ENCODE measurements at places on chromosomes 1 and 21.
A peak's percentile ranks its signal among the peaks of the same experiment; 100 is the strongest.

DNA sequence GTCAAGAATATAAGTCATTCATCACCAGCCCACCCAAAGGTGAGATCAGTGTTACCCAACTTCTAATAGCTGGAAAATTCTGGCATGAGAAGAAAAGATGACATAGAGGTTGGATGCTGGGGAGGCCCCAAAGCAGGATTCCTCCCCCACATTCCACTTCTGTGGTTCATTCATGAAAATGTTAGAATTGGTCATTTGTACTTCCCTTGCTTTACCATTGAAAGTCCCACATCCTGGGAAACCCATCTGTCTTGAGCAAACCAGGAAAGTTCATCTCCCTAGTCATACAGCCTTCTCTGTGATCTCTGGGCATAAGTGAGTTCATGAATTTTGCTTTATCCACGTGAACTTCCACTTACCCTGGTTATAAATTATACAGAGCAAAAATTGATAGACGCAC is 66.8 kb downstream of the SERINC2 start:
- no peak for DNase-seq

- DNase-seq: no peak
Measured at GRCh38 chr1:24185076-24185475, 2.0 kb downstream of the IFNLR1 start.

GRCh38 chr1:210321552-210321951 is 7.2 kb upstream of the HHAT start:
- no peak for DNase-seq

- DNase-seq: no peak
Measured at GRCh38 chr1:248810000-248810726, 15.6 kb downstream of the SH3BP5L start.

GRCh38 chr1:159835862-159836525 is 9.3 kb downstream of the SLAMF8 start:
- no peak for DNase-seq

- no peak for DNase-seq
Measured at GRCh38 chr1:63665824-63666223, 72.6 kb downstream of the PGM1 start.

- DNase-seq: no peak
Measured at GRCh38 chr1:204201348-204202040, 5.2 kb upstream of the KISS1 start.

DNA sequence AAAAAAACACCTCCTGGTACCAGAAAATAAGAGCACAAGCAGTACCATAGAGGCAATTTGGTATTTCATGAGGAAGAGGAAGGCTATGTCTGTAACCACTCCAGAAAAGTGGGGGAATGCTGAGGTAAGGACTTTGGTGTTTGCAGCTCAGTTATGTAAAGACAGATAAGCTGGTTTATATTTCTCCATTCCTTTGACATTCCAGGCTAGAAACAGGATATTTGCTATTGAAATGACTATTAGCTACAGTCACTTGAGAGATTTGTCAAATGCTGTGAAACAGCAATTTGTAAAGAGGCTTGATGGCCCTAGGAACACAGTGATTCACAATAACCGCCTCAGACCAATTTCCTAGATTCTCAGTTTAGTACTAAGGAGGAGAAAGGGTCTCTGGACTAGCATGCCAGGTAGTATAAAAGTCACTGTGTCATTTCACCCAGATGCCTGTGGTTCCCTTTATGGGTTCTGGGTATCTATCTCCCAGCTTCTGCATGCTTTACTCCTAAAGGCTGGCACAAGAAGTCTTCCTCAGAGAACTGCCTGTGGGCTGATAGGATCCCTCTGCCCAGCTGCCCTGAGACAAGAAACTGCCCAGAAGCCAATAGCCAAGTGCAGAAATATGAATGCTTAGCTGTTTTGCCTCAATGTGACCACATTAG is 80.5 kb downstream of the VCAM1 start:
- DNase-seq: no peak

DNA sequence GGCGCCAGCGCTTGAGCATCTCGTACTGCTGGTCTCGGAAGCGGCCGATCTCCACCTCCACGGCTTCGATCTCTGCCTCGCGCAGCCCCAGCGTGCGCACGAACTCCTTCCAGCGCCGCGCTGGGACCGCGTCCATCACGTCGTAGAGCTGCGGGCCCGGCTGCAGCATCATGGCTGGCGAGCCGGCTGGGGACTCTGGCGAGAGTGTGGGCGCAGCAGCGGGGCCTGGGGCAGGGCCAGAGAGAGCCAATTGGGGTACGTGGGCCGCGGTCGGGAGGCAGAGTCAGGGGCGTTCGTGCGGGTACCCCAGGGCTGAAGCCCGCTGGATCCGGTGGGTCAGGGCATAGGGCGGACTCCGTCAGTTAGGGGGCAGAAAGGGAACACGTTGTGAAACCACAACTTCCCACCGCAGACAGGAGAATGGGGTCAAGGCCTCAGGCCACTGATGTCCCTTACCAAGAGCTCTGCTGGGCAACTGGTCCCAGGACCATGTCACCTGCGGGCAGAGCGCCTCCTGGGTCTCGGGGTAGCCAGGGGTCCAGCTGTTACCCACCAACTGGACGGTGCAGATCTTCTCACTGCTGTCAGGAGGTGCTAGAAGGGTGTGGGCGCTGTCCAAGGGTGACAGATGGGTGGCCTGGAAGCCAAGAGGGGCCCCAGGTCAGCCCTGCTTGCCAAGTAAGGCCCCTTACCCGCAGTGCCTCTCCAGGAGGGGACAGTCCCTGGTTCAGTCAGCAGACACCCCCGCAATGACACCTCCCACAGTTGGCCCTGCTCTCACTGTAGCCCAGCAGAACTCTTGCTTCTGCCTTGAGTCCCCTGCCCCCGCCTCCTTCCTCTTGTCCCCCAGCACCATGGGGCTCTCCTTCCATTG is 4.2 kb downstream of the TNFRSF25 start:
- DNase-seq: no peak

DNA sequence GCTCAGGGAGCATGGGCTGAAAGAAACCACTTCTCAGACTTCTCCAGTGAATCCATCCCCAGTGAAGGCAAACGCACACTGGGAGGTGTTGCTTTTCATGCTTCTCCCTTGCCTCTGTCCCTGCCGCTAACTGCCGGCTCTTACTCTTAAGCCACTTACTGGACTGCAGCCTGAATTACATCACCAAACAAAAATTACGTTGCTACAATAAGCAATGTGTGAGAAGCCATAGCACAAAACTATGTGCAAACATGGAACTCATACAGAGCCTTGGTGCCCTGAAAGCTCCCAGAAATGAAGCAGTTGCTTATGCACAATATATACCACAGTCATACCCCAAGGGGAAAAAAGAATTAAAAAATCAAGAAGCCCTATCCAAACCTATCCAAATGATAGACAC is 375.2 kb downstream of the KCNH1 start:
- DNase-seq: no peak

DNA sequence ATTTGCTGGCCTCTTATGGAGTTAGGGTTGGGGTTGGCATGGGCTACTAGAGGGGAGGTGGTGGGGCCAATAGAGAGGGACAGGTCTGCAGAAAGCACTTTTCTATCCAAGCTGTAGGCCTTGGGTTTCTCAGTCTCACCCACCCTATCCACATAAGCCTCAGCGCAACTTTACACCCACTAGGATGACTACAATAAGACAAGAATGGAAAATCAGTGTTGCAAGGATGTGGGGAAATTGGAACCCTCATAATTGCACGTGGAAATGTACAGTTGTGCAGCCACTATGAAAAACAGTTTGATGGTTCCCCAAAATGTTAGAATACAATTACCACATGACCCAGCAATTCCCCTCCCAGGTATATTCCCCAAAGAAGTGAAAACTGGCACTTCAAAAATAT is 14.0 kb upstream of the GSTM4 start:
- DNase-seq: no peak

DNA sequence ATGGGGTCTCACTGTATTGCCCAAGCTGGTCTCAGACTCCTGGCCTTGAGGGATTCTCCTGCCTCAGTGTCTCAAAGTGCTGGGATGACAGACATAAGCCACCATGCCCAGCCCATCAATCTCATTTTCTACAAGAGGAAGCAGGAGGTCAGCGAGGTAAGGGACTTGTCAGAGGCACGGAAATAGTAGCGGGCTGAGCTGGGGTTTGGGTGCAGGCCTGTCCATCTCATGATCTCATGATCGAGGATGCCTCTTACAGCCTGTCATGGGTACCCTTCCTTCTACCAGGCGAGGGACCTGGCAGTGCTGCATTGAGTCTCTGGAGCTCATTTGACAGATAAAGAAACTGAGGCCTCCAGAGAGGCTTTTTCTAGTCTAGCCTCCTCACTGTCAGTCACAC is 28.5 kb upstream of the SCCPDH start:
- DNase-seq: no peak

- DNase-seq: no peak
Measured at GRCh38 chr1:190897233-190897632, 419.6 kb upstream of the BRINP3 start.

DNA sequence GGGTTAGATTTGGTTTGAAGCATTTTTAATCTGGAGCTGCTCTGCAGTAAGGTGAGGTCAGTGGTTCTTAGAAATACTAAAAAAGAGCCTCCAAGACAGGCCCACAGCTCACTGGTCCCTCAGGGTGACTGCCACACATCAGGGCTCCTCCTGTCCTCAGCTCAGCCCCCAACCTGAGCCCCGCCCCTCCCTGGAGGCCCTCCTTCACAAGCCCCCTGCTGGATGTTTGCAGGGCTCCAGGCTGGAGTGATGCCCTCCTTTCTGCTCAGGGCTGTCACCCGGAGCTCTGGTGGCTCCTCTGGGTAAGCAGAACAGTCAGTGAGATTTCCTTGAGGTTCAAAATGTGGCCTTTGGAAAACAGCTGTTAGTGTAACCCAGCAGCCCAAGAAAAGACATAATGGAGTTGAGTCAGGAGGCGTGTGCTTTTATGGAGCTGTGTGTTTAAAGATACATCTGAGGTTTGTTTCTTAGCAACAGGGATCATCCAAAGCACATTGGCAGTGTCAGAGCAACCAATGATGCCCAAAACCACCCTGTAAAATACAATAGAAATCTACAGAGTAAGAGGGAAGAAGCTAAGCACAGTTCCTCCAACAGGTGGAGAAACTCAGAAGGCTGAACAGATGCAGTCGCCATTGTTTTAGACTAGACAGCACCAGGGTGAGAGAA is 21.4 kb downstream of the STUM start:
- peak; percentile 26 for DNase-seq

GRCh38 chr1:151710187-151710840 is 6.3 kb downstream of the CELF3 start:
- no peak for DNase-seq

DNA sequence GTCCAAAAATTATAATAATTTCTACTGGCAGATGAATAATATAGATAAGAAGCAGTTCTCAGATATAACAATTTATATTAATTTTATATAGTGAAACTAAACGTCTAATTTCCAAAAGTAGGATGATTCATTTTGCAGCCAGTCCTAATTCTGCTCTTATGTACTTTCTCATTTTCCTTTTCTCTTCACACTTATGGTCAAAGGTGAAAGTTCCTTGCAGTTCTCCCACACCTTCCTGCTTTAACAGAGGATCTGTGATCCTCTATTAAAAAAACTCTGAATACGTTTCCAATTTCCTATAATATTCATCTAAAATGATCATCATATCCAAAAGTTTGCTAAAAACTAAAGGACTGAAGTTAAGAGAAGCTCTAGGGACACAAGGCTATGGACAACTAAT is 78.5 kb downstream of the KIFAP3 start:
- DNase-seq: no peak

DNA sequence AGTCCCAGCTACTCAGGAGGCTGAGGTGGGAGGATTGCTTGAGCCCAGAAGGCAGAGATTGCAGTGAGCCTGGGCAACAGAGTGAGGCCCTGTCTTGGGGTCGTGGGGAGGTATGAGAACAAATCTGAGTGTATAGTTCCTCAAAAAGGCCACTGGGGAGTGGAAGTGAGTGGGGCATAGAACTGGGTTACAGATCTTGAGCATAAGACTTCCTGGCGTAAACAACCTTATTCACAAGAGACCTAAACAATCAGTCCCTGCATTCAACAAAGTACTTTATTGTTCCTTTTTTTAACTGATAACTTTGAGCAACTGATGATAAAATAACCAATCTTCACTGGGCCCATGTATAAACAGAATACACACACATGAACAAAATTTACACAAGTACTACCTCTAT is 72.7 kb upstream of the MUTYH start:
- no peak for DNase-seq

GRCh38 chr1:158002631-158003405 is 9.4 kb downstream of the KIRREL1 start:
- DNase-seq: no peak

DNA sequence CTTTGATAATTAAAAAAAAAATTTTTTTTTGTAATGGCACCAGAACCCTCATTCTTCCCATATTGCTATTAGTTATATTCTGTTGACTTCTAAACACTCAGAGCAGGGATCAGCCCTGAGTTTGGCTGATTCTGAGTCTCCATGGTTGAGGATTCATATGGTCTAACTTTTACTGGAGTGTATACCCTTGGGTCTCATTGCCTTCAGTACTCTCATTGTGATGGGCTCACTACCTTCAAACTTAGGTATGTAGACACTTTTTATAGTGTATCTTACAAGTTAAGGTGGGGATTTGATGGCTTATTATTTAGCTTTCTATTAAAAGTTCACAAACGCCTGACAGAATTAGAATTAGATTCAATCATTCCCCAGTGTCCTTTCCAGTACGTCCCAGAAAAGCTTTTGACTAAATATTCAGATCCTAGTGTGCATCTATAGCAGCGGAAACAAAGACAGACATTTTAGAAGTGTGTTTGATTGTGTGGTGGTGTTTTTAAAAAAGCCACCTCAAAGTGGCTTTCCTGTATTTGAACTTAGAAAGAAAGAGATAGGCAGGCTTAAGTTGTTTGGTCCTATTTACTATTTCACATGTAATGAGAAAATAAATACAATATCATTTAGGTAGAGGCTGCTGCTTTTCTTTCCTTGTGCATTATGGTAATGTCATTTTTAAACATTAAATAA is 1.4 kb downstream of the MACF1 start:
- DNase-seq: no peak

GRCh38 chr1:29933067-29933466 is 696.7 kb downstream of the PTPRU start:
- DNase-seq: no peak

DNA sequence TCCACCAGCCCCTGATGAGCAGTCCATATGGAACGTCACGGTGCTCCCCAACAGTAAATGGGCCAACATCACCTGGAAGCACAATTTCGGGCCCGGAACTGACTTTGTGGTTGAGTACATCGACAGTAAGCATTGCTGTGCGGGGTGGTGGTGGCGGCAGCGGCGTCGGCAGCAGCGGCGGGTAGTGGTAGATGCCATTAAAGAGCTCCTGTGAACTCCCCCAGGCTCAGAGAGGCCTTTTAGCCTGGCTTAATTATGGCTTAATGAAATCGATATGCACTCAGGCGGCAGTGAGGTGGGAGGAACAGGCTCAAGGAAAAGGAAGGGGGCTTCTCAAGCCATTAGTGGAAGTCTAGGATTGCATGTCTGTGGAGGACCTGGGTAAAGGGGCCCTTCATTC is 41.9 kb upstream of the CNTN2 start:
- no peak for DNase-seq

- DNase-seq: no peak
Measured at GRCh38 chr1:67575861-67576260, 109.1 kb upstream of the GADD45A start.
